ENCODE measurements at places on chromosomes 6 and 20. TPM values are rescaled to one million over a fixed set of nuclear protein-coding genes. Genes with fewer than 3 reads are reported as not detected.

DNA sequence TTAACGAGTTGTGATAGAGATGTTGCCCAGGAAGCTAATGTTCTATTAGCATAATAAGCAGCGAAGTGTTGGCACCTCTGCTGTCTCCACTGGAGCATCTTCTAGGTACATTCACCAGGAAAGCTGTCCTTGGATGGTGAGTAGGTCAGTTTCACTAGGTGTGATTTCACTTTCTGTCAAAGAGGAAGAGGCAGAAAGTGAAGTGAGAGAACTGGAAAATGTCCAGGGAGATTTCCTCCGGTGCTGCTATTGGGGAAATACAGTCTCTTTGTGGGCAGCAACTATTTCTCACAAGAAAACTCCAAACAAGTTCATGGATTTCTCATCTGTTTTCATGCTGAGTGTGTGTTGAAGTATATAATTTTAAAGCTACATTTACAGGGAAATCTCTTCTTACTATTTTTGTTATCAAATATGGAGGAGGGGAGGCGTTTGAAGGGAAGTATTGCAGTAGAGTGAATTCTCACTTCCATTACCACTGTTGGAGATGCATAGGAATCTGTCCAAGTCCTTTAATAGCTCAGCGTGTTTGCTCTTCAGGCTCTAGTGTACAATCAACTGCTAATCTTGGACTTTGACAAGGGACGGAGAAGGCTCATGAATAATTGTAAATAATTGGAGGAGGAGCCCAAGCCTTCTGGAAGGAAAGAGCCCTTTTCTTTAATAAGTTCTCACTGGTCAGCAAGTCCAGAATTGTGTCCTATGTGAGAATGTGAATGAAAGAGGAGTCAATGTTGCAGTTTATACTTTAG, 16.1 kb upstream of the TSBP1 start:
- no peak for DNase-seq

DNA sequence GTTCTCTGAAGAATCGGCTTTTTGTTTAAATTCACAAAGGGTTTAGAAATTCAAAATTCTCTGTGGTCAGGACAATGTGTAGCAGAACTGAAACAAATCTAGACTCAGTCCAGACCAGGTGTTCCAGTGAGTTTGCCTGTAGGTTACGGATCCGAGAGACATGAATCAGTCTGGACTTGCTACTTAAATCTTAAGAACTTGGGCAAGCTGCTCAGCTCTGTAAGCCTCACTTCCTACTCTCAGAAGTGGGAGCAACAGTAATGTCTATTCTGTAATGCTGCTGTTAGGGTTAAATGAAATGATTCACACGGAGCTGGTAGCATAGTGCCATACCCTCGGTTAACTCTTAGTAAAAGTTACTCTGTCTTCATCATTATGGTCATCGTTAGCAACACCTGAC, 37.7 kb downstream of the HECA start:
- DNase-seq: no peak

DNA sequence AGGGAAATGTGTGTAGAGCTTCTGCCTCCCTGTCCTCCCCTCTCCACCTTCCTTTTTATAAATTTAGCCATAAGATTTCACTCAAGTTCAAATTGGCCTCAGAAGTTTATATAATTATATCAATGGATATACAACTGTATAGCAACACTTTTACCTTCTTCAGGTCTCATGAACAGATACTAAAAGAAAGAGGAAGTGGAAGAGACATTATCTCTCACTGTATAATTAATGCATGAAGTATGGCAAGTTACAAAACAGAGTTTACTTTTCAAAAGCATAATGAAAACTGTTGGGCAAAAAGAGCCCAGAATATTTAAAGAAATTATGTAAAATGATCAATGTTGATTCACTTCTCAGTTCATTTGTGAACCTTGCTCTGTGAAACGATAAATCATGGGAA, 99.7 kb downstream of the PDE7B start:
- no peak for DNase-seq

- no peak for DNase-seq
These were observed 9.6 kb upstream of the CPNE5 start for GRCh38 chr6:36848658-36849441.

- DNase-seq: no peak
These were observed 17.3 kb downstream of the TUBB2B start for GRCh38 chr6:3210024-3210610.

DNA sequence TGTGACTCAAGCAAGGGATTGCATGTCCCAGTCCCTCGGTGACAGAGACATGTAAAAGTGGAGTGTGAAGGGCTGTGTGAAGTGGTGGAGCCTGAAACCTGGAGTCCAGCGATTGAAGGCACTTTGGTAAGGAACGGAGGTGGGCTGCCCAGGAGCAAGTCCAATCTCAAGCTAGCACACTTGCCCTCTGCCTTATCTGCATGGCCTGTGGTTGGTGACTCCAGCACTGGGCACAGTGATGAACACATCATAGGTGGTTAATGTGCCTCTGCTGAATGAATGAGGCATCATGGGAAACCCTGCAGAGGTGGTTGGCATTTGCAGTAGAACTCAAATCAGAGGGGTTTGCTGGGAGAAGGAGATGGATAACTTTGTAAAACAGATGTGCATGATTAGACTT, 14.9 kb upstream of the ULBP3 start:
- DNase-seq: no peak

DNA sequence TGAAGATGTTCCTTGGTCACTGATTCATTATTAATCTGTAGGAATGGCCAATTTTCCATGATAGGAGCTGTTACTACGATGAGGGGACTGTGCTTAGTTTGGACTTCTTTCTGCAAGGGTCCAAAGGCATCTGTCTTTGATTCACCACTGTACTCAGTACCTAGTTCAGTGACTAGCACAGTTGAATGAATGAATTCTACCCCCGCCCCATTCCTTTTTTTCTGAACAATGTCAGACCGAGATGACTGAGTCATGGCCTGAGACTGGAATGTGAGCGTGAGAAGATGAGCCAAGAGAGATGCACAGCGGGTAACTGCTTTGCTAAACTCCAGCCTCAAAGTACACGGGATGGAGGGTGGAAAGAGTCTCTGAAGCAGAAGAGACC, 419 bp upstream of the SNHG17 start:
- no peak for DNase-seq

DNA sequence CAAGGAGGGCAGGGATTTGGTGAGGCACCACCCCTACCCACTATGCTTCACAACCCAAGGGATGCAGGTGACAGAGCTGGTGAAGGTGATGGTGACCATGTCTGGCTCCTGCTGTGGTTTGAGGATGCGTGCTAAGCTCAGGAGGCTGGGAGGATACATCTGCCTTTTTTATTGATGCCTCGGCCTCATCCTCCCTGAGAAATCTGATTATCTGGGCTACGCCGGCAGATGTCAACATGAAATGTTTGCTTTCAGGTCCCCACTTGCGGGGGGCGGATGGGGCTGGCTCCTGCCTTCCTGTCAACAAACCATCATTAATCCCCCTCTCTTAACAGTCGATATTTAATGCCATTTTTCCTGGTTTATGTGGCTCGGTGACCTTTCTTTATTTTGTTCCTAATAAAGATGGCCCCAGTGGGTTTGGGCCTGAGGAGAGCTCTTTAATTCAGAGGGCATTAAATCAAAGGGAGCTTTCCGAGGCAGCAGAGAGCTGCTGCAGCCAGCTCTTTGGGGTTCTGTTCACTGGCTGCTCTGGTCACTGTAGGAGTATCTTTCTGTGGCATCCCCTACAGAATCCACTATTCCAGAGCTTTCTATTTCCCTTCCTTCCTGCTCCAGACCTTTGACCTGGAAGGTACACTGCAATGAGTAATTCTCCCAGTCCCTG, 33.5 kb upstream of the LRFN2 start:
- no peak for DNase-seq

DNA sequence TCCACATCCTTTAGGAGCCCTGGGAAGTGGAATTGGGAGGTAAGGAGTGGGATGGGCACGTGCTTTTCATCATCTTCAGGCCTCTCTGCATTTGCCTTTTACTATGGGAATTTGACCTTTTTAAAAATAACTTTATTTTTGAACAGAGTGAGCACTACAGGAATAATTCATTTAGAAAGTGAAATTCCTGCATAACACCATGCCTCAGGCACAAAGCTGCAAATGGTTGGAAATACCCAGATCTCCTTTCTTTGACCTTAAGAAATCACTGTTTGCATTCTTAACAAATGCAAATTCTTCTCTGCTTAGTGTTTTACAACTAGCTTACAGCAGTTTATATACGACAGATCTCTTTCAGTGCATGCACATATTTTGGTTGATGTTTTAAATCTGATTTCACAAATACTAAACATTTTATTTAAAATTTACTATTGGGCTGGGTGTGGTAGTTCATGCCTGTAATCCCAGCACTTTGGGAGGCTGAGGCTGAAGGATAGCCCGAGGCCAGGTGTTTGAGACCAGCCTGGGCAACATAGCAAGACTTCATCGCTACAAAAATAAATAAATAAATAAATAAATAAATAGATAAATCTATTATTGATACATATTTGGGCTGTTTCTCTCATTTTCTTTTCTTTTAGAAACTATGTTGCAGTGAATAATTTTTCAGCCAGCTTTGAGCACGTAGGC, 24.5 kb downstream of the CST8 start:
- no peak for DNase-seq

DNA sequence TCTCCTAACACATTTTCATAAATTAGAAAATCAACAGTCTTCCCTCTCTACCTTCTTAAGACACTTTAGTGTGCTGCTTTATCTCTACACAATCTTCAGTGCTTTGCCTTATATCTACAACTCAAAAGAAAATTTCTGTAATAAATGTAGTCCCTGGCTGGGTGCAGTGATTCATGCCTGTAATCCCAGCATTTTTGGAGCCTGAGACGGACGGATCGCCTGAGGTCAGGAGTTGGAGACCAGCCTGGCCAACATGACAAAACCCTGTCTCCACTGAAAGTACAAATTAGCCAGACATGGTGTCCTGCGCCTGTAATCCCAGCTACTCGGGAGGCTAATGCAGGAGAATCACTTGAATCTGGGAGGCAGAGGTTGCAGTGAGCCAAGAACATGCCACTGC, 9.7 kb upstream of the EDN1 start:
- no peak for DNase-seq

DNA sequence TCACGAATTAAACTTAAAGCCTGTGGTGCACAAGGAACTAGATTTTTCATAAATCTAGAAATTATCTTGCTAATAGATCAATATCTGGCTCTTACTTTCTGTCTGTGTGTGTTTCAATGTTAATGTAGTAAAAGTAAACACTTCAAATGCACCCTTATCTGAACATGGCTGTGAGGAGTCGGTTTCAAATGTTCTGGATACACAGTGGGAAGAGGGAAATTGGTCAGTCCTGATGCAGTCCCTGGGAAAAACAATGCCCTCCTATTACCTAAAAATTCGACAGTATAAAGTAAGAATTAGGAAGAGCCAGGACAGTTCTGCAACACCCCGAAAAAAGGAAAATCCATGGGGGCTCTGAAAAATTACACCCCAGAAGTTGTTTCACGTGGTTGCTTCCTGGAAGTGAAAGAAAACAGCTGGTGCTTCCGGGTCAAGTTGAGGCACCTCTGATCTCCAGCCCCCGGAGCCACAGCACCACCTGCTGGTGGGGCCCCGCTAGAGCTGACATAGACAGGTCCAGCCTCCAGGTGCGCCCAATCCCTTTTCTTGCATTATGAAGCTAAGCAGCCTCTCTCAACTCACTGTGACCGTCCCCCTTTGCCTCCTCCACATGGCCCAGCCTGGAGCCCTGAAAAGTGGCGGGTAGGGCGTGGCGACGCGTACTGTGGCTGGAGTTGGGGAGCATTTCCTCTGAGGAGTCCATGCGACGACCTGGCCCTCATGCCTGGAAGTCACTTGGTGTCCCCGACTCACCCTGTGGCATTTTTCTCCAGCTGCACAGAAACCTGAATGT, 8.3 kb downstream of the SEMG2 start:
- DNase-seq: no peak

- no peak for DNase-seq
These were observed 49.3 kb downstream of the ELOVL4 start for GRCh38 chr6:79898076-79898475.

Gene OR2J3
- not detected for polyA plus RNA-seq

Gene TRIM10
- 0.44 TPM for polyA plus RNA-seq

Gene PRR3
- polyA plus RNA-seq: 36.6 TPM

Gene SYCP2L
- 5.2 TPM for polyA plus RNA-seq

Data from right lung (tissue), 10 donors.